NCI-H2171 (cell line): ENCODE measurements at places on chromosomes 16 and 17.

- no peak for DNase-seq
These were observed 1.2 kb downstream of the G6PC3 start for GRCh38 chr17:44071772-44072171.

- no peak for DNase-seq
These were observed at the start of gene MYH3 for GRCh38 chr17:10657148-10657547. MYH3 (minus strand) TSS chr17:10657309; CDS start chr17:10655064, 2,245 bp downstream.

DNA sequence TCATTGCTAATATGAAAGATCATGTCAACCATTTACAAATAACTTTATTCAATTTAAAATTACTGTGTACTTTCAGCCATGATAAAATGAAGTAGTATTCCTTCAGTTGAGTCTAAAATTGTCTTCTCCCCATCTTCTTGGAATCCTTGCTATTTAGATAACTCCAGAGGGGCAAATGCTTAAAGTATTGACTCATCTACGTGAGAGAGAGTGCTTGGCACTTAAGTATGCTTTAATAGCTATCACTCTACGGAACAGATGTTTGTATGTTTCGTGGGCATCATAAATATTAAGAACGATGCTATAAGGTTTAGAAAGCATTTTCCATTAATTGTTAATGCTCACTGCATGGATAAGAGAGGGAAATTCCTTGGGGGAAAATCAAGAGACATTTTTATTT is 69.3 kb upstream of the MED13 start:
- no peak for DNase-seq

GRCh38 chr16:80993834-80994233 is 12.9 kb downstream of the CMC2 start:
- no peak for DNase-seq

DNA sequence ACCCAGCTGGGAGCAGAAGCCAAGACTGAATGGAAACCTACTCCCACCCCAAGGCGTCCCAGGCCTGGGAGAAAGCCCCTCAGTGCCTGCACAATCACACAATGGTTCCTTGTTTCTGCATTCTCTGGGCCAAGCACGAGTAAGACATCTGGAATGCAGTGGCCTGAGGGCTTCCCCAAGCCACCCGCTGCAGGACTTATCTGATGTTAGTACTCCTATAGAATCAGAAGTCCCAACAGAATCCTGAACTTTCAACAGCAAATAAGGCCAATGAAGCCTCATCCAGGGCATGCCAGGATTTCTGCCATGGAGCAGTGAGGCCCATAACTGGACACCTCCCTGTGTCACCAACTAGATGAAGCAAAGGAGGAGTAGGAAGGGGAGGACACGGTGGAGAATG is 28.6 kb downstream of the MYO18A start:
- no peak for DNase-seq

GRCh38 chr17:82687375-82687861 is 11.1 kb downstream of the RAB40B start:
- no peak for DNase-seq

DNA sequence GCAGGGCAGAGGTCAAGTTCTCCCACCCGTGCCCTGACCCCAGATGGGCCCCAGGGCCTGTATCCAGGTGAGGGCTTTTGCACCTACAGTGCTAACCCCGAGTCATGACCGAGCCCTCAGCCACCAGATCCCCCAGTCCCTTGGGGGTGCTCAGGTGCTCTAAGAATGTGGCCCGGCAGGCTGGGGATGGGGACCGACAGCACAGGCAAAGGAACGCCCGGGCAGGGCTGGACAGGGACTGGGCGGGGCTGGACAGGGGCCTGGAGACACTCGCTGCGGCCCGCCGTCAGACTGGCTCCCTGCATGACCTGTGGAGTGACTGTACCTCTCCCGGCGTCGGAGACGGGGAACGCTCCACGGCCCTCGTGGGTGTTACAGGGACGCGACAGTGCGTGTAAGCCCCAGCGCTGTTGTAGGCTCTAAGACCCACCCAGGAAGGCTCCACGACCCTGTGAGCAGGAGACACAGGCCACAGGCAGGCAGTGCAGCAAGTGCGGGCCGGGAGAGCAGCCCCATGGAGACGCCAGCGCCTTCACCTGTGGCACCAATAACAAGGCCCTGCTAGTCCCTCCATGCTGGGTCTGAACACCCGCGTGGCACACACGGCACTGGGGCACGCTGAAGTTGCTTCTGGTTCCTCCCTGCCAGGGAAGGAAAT is 38.8 kb downstream of the CBFA2T3 start:
- DNase-seq: no peak

GRCh38 chr17:48929812-48930165 is 14.9 kb downstream of the SNF8 start:
- DNase-seq: no peak

DNA sequence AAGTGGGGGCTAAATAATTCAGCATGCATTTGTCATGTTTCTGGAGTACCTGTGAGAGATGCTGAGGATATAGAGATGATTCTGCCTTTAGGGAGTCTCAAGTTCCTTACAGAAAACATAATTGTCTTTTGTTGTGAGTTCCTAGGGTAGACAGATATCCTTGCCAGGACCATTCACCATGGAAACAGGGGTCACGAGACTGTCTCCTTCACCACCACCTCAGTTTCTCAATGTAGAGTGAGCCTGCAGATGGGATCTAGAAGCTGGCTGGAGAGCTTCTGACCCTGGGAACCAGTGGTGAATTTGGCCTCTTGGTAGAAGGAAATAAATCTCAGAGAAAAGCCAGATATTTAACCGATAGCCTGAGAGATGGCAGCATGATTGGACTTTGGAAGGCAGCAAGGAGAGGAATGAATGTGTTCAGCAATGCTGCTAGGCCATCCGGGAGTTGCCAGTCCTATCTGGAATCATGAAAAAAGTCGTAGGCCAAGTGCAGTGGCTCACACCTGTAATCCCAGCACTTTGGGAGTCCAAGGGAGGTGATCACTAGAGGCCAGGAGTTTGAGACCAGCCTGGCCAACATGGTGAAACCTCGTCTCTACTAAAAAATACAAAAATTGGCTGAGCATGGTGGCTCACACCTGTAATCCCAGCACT is 7.4 kb upstream of the HDAC5 start:
- DNase-seq: no peak

GRCh38 chr16:87317750-87318644 is 805 bp upstream of the C16orf95 start:
- no peak for DNase-seq

- peak; percentile 94 for DNase-seq
These were observed 126.1 kb upstream of the PLCG2 start for GRCh38 chr16:81652798-81653505.

DNA sequence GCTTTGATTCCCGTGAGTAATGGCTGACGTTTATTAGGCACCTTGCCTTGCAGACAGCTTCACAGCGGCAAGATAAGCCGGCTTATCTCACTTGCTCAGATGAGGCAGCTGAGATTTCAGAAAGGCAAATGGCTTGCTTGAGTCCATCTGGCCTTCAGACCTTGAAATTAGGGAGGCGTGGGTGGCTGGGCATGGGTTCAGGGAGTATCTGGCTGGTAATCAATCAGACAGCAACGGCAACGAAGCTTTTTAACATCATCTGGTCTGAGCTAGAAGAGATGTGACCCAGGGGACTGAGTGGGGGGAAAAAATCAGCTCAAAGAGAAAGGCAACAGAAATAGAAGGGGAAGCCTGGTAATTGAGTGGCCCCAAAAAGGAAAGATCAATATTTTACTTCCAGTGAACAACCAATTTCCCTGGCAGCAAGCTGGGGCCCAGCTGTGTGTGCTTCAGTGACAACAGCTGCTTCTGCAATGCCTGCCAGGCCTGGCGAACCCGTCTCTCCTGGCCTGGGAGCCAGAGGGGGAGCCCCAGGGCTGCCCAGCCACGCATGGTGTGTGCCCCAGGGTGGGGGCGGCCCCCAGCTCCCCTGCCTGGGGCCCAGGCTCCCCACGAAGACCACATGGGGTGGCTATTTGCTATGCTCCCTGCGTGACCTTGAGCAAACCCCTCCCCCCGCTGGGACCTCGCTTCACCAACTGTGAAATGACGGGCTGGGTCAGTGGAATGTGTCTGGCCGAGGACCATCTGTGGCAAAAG is 34.0 kb downstream of the RAB11FIP4 start:
- peak; percentile 32 for DNase-seq

GRCh38 chr17:357644-358043 is 5.0 kb upstream of the RPH3AL start:
- DNase-seq: no peak

DNA sequence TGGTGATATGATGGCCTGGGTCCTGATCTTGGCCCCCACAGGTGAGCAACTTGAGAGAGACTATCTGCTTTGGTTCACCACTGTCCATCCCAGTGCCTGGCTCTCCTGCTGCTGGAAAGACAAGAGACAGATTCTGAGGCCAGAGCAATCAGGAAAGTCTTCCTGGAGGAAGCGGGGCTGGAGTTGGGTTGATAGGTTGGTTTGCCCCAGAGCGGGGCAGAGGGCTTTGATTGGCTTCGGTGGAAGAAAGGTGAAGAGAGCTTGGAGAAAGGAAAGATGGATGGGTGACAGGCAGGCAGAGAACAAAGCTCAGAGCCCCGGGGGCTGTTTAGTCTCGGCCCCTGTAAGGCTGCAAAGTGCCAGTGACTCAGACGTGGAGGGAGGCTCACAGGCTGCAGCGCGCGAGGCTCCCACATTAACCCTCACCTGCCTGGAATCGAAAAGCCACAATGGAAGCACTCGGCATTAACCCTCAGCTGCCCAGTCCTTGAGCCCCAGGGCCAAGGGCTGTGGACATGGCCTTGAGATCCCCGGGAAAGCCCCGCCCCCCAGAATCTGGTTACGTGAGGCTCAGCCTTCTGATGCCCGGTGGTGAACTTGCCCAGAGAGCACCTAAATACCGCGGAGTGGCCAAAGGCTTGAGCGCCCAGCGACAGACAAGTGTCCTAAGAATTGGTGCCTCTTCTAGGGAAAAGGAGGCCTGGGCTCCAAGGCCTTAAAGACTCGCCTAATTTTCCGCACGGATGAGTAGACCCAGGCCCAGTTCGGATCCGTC is 996 bp upstream of the CPNE2 start:
- no peak for DNase-seq

GRCh38 chr17:15454346-15454745 is 13.1 kb downstream of the CDRT4 start:
- no peak for DNase-seq

DNA sequence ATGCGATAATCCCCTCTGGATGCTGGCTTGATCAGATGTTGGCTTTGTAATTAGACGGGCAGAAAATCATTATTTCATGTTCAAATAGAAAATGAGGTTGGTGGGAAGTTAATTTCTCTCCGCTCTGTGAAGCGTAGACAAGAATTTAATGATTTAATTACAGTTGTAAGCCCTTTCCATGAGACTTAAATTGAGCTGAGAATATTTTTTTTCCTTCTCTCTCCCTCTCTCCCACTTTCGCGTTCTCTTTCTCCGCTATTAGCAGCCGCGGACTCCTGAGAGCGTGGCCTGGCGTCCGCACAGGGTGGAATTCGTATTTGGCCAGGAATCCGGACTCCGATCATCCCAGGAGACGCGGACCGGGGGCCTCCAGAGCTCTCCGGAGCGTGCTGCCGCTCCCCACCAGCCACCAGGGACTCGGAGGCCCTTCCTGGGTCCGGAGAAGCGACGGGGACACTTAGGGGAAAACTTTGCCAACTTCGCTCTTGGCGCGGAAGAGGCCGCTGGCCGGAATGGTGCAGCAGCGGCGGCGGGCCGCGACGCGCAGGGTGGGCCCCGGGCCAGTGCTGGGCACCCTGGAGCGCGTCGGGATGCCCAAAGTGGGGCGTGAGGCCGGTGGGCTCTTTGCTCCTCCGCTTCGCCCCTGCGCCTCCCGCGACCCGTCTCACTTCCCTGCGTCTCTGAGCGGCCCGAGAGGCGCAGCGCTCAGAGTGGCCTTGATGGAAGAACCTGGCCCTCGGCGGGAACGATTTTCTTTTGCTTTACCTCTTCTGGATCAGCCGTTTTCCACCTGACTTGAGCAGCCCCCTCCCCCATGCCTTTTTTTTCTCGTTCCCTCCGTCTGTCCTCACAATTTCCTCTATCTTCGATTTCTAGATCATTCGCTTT is 3.6 kb upstream of the IRX3 start:
- no peak for DNase-seq

DNA sequence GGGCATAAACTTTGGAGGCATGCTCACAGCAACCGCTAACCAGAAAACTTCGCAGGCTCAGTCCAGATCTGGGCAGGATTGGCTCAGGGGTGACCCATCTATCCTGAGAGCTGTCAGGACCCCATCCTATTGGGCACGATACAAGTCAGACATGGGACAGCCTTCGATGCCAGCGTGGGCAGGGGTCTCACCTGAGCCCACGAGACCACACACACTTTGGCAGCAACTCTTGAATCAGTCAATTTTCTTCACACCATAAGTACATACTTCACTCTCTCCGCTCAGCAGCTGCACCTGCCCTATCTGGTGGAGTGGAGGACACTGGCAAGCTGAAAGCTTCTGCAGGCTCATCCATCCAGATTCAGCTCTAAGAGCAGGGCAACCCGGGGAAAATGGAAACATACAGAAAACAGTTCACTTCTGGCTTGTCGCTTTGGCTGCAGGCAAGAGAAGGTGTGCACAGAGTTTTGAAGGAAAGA is 48.3 kb downstream of the ZFHX3 start:
- no peak for DNase-seq

DNA sequence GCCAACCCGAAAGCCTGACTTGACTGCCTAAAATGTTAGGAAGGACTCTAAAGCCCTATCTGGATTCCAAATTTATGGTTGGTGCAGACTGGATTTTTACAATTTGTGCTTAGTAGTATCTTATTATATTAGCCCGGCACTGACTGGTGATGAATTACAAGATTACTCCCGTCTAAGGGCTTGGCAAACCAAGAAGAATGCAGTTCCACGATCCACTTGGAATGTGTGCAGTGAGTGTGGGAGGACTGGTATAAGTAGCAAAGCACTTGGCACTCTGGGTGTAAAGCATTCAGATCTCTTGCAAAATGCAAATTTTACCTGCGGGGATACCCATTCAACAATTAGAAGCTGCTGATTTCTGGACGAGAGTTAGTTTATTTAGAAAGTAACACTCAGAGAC is 539.4 kb downstream of the MAF start:
- DNase-seq: no peak

GRCh38 chr17:31888124-31888523 is 13.4 kb downstream of the UTP6 start:
- no peak for DNase-seq

DNA sequence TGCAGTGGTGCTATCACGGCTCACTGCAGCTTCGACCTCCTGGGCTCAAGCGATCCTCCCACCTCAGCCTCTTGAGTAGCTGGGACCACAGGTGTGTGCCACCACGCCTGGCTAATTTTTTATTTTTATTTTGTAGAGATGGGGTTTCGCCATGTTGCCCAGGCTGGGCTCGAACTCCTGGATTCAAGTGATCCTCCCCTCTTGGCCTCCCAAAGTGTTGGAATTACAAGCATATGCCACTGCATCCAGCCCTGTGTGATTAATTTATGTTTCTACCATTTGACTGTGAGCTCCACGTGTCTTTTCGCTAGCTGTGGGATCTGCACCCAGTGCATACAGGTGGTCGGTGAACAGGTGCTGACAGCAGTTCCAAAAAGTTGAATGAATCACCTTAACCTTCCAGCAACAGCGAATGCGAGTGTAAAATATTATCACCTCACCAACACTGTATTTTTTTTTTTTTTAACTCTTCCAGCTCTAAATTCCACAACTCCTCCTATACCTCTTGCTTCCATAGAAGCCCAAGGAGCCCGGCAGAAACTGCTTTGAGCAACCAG is 484 bp upstream of the NUDT7 start:
- DNase-seq: no peak
